ENCODE measurements at places on chromosomes 1 and 21.

DNA sequence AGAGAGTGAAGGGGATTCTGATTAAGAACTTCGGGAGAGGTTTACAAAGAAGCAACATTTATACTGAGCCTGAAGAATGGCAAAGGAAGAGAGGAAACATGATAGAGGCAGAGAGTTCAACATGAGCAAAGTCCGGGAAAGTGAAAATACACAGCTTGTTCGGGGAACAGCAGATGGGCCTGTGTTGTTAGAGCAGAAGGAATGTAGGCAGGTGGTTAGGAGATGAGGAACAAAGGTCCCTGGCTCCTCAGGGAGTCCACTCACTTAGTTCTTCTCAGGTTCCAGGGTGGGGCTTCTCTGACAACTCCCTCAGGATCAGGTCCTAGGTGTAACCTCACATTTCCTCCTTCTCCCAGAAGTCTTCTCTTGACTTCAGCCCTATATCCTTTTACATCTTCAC, 5.1 kb upstream of the ZNF326 start:
- DNase-seq: no peak

DNA sequence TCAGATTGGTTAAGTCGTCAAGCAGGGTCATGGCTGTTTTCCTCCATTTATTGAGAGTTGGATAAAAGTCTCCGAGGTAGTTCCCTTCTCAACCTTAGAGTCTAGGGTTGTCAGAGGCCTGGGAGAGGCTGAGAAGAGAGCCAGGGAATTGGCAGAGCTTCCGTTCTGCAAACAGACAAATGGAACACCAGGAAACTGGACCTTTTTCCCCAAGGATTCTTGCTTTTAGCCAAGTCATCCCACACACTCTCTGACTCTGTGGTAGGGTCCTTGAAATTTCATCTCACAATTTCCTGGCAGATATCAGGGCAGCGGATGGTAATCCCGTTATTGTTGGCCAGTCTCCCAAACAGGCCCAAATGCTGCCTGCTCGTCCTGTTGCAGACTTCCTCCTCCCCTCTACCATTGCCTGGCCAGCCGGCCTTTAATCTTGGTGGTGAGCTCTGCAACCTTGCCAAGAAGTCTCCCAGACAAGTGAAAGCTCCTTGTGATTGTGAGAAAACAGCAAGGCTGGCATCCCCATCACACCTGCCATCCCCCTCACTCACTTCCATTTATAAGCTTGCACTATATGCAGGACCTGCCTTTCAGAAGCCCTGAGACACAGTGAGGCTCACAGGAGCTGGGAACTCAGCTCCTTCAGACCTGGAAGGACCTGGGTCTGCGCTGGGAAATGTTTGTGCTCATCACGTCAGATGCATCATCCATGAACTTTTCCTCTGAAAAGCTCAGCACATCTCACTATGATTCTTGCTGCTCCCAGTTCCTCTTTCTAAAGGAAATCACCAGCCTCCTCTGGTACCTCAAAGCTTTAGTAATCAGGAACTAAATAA, 13.7 kb upstream of the SRP9 start:
- no peak for DNase-seq

DNA sequence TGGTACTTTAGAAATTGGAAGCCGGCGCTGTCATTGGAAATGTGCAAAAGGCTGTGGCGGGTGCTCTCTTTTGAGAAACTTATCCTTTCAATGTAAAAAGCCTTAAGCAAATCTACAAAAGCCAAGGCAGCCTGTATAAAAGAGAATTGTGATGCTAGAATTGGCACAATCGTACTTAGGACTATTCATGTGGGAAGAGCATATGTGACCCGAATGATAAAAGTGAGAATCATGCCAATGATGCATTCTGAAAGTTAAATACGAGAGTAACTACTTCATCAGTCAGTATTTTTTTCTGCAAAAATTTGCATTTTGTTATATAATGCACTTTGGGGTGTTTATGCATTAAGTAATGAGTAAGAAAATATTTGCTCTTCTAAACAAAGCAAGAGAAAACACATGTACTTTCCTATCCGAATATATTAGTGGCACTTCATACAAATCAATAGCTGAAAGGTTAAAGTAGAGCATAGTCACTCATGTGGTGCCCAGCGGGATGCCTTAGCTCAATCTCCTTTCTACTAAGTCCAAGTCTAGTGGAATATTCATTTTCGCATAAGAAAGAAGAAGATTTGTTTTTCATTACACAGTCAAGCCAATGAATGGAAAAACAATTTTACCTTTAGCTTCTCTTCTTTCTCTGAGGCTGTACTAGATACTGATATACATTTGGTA, 1256.6 kb upstream of the B3GALT2 start:
- no peak for DNase-seq

GRCh38 chr1:2412773-2413494, 570 bp upstream of the PEX10 start:
- no peak for DNase-seq

- DNase-seq: no peak
These were observed 12.7 kb downstream of the NFASC start for GRCh38 chr1:204883405-204883804.

DNA sequence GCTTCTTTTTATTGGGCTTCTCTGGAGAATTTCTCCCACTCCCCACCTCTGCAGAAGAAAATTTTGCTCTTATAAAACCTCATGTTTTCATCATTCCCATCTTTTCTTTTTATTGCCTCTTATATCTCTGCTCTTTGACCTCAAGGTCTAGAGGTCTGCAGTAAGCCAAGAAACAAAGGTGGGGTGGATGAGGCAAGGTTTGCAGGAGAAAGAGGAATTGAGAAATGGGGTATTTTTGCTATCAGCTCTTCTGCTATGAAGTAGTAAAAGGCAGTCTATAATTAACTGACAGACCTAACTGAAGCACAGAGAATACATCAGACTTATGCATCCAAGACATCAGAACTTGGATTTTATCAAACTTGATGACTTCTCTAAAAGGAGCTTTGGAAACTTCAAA, 22.9 kb downstream of the SYT11 start:
- DNase-seq: no peak

DNA sequence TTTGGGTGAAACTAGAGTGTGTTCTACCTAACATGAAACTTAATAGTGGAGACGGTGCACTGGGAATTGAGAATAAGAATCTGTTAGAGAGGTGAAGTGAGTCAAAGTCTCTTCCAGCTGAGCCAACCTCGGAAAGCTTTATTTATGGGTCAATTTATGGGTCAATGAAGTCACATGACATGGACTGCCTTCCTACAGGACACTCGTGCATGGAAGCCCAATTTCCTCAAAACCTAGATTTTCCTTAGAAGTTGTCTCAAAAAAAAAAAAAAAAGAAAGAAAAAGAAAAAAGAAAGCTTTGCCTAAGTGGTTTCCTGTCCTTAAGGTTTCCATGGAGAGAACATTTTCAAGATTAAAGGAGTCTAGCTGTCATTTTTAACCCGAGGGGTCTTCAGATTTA, 26.7 kb downstream of the CACHD1 start:
- DNase-seq: no peak

DNA sequence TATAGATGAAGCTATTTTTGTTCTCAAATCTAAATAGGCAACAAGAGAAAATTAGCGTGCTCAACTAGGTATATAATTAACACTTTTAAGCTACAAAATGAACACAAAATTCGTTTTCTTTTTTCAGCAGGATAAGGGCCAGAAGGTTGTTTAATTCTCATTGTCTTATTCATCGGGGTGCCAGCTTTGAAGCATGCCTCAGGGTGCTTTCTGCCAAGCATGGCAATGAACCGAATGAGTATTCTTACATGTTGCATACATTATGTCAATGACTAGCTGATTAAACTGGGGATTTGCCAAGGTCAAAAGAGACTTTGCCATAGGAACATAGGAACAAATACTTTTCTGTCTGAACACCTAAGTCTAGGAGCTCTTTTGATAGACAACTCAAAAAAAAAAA, 102.0 kb upstream of the MAP1LC3C start:
- no peak for DNase-seq

DNA sequence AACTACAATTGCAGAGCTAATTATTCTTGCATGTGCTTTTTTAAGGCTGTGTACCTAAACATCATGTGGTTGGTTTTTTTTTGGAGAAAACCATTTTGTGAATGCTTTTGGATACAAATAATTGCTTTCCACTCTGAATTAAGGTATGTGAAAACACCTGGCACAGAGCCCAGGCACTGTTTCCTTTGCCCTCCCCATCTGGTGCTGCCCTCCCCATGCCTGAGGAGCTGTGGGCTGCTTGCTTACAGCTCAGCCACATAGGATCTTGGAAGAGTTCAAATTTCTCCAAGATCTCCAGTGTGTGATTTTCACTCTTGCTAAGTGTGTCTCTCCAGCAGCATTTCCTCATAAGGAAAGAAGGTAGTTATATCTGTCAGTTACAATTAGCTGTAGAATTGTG, 27.8 kb downstream of the DNM3 start:
- no peak for DNase-seq

DNA sequence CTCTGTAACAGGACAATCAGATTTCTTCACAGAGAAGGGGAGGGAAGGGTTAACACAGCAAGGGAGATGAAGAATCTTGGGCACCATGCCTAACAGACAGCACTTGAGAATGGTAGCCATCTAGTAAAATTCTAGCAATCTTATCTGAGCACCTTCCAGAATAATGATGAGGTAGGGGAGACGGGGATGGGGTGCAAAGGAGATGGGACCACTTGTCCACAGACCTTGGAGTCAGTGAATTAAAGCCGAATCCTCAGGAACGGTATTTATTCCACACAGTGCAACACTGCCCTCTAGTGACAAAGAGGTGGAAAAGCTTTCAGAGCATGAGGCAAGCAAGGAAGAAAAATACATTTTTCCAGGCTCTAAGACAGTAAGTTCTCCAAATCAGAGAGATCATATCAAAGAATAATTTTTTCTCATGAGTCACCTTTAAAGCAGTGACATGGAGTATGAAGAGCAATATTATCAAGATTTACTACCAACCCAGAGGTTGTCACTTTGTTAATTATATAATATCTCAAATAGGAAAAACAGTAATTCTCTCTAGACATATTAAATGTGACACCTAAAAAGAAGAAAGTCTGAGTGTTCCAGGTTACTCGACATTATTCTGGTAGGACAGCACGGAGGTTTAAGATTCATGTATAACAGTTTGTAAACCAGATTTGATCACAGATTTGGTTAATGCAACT, 43.3 kb upstream of the LPAR3 start:
- DNase-seq: peak; percentile 49
